ENCODE measurements at places on chromosomes 11 and 22.

DNA sequence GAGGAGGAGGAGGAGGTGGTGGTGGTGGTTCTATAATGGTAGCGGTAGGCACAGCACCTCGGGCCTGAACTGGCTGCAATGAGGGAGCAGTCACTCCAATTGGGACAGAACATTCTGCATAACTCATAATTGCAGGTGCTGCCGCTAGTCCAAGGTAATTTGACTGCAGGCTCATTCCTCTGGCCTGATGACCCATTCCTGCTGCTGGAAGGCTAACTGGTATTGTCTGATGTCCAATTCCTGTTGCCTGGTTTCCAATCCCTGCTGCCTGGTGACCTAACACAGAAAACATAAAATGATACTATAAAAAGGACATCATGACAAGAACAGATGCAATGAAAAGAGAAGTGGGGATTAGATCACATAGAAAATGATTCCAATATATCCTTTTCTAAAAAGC is 7.9 kb upstream of the AGBL2 start:
- no peak for DNase-seq

GRCh38 chr11:12097219-12097618 is 13.2 kb upstream of the MICAL2 start:
- no peak for DNase-seq

GRCh38 chr11:11731311-11732083 is 109.7 kb upstream of the GALNT18 start:
- DNase-seq = no peak

GRCh38 chr11:114826910-114827442 is 148.6 kb downstream of the NXPE2 start:
- no peak for DNase-seq

DNA sequence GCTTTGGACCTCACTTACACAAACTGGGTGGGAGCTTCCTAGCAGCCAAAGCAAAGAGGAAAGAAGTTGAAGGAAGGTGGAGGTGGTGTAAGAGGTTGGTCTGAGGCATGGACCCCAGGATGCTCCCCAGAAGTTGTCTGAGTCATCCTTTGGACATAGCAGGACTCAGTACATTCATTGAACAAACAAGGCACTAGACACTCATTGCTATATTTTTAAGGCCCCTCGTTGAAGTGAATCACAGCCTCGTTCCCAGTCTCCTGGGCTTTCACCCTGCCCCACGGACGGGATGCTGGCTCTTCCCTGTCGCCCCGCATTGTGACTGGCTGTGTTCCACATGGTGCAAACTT is 95.9 kb upstream of the FGF3 start:
- DNase-seq = no peak

- DNase-seq = no peak
Observed at GRCh38 chr11:128299132-128299726, 288.1 kb downstream of the ETS1 start.

- no peak for DNase-seq
Observed at GRCh38 chr22:20843501-20843900, 15.1 kb downstream of the PI4KA start.

DNA sequence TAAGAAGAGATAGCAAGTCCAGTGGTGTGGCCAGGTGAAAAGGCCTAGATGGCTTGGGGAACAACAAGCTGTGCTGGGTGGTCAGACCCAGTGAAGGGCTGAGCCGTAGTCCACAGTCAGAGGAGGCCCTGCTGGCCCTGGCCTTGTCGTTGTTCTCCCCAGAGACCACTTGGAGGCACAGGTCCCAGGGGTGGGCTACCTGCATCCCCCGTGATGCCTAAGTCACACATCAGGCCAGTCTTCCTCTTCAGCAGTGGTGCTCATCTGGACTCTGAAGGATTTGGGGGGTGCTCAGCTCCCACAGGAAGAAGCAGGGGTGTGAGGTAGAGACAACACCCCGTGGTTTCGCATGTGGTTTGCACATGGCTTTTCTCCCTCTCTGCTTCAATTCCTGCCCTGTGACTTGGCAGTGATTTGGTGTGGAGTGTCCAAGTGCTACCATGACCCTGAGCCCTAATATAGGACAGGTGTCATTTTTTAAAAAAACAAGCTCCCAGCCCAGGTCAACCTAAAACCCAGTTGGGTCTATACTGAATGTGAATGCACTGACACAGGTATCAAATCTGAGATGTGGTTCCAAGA is 51.0 kb downstream of the ALX4 start:
- DNase-seq = no peak

- no peak for DNase-seq
Observed at GRCh38 chr22:44703255-44703870, 1.4 kb downstream of the PRR5 start.

Data from activated CD4-positive, alpha-beta T cell treated with anti-CD3 and anti-CD28 coated beads, Interleukin-2, amount 50 U/mL, for 16 hours (primary cell).